Stimulated activated CD4-positive, alpha-beta T cell treated with anti-CD3 and anti-CD28 coated beads, Interleukin-15, amount 100 ng/mL, for 1 hour (primary cell): ENCODE measurements at places on chromosomes 6 and 20.

- no peak for DNase-seq
These were observed 22.4 kb downstream of the MANEA start for GRCh38 chr6:95599706-95600105.

- DNase-seq: no peak
These were observed 96.8 kb downstream of the ADTRP start for GRCh38 chr6:11681770-11682169.

- no peak for DNase-seq
These were observed 423.3 kb downstream of the QKI start for GRCh38 chr6:163837691-163838431.

DNA sequence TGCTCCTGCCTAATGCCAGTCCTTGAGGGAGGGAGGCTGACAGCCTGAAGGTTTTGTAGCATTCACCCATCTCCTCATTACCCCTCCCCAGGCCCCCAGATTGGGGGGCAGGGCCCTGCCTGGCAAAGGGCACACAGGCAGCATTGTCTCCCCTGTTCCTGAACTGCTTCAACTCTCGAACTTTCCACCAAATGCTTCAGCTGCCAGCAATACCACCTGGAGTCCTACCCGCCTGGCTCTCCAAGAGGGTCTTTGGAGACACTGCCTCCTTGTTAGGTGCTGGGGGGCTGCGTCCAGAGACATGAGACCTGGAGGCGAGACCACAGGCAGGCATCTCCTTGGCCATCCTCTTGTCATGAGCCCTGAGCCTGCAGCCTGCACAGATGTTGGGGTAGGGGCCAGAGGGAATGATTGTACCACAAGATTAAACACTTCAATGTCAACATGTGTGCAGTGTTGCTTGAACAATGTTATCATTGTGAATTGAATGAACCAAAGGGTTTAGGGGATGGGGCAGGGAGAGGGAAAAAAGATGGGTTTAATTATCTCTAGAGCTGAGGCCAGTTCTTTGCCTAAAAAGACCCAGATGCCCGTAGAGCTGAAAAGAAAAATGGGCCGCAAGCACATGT is 25.0 kb downstream of the BMP7 start:
- no peak for DNase-seq

DNA sequence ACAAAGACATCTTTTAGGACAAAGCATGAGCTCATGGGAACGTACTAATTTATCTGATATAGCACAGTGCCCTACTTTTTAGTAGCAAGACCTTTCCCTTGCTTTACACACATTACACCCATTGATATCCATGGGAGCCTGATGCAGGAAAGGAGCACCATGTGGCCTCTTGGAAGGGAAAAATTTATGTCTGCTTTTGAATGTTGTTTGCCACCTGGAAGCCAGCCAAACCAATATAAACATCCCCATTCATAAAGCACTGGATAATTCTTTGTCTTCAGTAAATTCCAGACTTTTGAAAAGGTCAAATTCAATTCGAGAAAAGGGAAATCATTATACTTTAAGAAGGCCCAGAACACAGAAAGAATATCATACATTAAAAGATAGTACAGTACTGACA is 152.3 kb upstream of the BEND6 start:
- DNase-seq: no peak

DNA sequence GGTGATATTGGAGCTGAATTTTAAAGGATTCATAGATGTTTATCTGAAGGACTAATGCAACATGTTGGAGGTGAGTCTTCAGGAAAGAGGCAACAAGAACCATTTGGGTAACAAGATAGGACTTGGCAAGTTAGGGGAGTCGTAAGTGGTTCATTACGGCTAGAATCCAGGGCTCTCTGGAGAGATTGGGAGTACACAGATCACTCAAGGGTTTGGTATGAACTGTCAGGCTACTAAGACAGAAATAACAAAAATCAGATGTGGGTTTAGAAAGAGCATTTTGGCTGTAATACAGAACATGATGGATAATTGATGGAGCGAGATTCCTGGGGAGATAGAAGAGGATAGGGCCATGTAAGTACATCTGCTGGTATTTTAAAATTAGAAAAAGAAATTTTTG is 86.3 kb upstream of the ESR1 start:
- no peak for DNase-seq
